ENCODE measurements at places on chromosomes 3 and 15.

GRCh38 chr3:64028754-64029153, 5.5 kb upstream of the PSMD6 start:
- no peak for DNase-seq

- DNase-seq, result no peak
Measured at GRCh38 chr3:126448893-126449180, 26.9 kb downstream of the ZXDC start.

DNA sequence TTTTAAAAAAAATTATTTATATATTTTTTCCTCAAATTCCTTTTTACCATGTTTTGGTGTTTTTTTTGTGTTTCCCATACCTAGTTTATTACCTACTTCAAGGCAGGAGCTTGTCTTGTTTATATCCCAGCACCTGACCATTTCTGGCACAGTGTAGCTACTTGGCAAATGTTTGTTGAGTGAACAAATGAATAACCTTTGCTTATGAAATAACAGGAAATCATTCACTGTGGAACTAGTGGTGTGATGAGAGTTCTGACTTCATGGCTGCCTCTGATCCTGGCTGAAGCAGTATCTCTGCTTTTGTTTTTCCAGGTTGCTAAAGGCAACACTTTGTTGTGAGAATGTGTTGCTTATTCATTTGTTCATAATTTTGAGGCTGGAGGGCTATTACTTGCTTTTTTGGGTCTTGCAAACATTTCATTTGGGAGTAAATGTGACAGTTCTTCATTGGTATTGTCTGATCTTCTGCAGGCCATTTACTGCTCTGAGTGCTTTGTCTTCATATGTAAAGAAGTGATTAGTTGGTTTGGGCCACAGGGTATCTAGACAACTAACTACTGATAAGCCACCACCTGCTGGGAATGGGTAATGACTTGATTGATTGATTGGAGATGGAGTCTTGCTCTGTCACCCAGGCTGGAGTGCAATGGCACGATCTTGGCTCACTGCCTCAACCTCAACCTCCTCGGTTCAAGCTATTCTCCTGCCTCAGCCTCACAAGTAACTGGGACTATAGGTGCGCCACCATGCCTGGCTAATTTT, 5.7 kb downstream of the RAD54L2 start:
- DNase-seq, result no peak

- DNase-seq, result no peak
Measured at GRCh38 chr3:117184574-117184973, 475.0 kb downstream of the TUSC7 start.

DNA sequence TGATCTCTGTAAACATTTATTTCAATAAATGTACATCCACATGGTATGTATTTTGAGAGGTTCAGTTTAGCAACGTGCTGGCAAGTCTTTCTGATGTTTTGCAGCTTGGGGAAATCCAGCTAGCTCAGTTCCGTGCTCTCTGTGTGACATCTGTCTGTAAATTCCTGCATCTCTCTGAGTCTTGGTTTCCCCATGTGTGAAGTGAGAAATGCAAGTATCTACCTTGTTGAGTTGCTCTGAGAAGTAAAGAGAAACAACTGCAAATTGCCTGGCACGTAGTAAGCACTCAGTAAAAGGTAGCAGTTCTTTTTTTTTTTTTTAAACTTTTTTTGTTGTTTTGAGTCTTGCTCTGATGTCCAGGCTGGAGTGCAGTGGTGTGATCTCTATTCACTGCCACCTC, 30.2 kb upstream of the MORF4L1 start:
- no peak for DNase-seq

DNA sequence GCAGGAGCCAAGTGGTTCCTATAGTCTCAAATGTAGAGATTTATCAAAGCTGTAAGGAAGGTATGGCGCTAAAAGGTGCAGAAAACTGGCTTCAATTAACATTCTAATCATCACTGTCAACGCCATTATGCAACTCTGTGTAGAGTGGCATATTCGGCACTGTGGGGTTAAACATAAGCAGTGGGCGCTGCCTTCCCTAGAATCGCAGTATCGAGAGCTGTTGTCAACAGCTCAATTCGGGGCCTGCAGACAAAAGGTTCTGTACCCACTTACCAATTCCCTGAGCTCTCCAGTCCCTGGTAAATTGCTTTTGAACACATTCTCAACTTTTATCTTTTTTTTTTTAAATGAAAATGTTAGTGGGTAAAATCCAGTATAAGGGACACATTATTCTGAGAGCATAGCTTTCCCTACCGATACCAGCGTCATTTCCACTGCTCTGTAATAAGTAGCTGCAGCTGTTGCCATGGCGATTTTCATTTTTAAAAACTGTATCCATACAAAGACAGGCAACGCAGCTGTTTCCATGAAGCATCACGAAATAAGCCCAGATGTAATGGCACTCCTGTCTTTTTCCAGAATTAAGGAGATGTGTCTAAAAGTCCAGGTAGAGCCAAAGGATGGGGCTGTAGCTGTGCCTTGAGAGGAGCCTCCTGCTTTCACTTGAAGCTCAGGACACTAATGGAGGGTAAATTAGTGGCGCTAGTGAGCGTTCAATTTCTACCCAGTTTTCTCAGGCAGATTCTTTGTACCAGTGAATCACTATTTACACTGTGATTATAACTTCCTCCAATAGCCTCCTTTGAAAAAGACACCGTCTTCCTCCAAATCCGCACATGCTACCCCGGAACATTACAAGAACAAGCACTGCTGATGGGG, 250.3 kb downstream of the SLC9A9 start:
- DNase-seq, result no peak

DNA sequence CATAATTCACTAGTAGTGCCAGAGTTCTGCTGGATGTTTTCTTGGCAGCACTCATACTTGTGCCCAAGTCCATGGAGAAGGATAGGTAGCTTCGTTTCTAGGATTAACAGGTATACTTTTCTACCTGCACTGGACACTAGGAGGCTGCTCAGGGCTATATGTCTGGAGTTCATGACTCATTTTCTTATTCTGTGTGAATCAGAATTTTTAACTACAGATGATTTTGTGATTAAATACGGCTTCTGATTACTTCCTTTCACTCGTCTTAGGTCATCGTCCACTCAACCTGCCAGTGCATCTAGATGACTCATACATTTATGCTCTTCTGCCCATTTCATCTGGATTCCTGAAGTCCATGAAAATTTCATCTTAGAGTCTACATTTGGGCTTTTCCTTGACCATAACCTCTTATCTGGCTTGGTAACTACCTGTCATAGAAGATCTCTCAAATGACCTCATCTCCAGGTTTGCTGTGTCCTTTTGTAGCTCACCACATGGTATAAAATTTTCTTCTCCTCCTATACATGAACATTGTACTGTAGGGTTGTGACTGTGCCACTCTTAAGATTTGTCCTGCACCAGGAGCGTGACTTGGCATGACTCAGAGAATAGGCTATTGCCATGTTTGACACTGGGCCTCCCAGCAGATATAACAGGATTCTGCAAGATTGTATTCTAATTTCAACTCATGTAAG, 66.7 kb upstream of the GCSAM start:
- no peak for DNase-seq

GRCh38 chr3:100104442-100104798, 9.9 kb downstream of the FILIP1L start:
- DNase-seq, result no peak

DNA sequence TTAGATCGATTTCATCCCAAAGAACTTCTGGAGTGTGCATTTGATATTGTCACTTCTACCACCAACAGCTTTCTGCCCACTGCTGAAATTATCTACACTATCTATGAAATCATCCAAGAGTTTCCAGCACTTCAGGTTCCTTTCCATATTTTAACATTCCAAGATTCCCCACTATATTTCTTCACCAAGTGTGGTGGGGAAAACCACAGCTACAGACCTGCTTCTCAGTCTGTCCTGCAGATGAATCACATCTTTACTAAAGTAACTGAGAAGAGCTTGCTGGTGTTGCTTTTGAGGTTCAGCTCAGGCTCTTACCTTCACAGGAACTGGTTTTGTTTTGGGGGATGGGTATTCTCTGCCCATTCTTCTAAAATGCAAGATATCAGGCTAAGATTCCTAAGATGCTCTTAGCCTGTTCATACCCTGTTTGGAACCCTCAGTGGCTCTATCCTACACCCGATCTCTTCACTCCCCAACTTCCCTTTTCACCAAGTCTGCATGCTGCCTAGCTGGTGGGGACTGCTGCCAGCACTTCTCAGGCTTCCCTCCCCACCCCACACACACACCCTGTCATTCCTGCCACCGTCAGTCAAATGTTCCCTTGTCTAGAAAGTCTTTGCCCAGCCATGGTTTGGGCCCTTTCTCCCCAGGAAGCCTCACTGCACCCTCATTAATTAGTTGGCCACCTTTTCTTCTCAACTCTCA, 30.8 kb downstream of the SRP14 start:
- no peak for DNase-seq

- no peak for DNase-seq
Measured at GRCh38 chr3:133745981-133746711, at the start of gene TF. TF (plus strand) TSS chr3:133746393; CDS start chr3:133746441, 48 bp downstream.

- DNase-seq, result no peak
Measured at GRCh38 chr3:127171721-127172120, 21.2 kb upstream of the PRR23E start.

DNA sequence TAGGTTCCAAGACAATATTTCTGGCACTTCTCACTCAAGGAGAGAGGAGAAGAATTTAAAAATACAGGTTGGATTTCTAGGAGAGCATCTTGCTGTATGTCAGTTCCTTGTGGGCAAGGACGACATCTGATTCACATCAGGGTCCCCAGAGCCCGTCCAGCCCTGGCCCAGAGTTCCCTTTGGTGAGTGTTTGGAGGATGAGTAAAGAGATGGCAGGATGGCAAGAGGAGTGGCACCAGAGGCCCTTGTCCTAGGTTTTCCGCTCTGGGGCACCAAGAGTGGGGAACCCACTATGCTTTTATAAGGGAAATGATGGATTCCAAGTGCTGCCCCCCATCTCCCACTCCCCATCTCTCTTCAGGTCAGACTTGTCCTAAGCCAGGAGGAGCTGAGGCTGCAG, 181.8 kb downstream of the TBC1D2B start:
- DNase-seq, result no peak

DNA sequence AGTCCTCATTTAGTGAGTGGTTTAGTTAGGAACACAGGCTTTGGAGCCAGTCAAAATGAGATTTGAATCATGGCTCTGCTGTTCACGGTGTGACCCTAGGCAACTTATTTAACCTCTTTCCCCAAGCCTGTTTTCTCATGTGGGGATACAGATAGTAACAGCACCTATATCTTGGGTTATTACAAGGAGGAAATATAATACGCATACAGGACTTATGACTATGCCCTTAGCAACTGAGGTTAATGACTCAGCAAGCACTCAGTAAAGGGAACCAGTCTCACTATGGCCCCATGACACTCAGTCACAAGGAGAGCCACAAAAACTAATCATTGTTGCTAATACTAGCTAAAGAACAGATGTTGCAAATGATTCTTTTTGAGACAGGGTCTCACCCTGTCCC, 45.9 kb downstream of the SUMF1 start:
- no peak for DNase-seq

- no peak for DNase-seq
Measured at GRCh38 chr3:143418391-143418790, 298.8 kb downstream of the CHST2 start.

DNA sequence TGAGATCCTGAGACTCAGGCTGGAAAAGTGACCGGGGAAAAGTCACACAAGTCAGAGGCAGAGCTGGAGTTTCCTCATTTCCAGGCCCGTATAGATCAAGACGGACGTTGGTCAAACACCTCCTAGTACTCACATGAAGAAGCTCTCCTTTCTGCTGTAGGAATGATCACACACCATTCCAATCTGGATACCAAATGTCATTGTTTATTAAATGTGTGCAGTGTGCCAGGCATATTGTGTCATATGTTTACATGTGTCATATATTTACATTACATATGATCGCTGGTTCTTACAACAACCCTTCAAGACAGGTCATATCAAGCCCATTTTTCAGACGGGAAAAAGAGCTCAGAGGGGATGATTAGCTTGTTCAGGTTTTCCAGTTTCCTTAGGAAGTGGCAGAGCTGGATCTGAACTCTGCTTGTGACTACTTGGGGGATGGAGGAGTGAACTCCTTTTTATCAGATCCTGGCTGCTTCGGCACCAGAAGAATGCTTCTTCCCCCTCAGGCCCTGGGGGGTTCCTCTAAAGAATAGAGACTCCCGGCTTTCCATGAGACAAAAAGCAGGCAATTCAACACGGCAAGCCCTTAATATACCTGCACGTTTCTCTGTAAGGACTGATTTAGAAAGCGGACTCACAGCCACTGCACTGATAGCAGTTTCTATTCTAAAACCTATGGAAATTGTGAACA, 41.9 kb downstream of the FAM43A start:
- no peak for DNase-seq

GRCh38 chr3:78887547-78888011, 880.2 kb downstream of the ROBO1 start:
- DNase-seq, result no peak

GRCh38 chr3:158702815-158703481, 29.3 kb downstream of the RARRES1 start:
- DNase-seq, result no peak

GRCh38 chr3:194608981-194609380, 24.2 kb downstream of the TMEM44 start:
- no peak for DNase-seq

- no peak for DNase-seq
Measured at GRCh38 chr3:109728861-109729494, 391.6 kb upstream of the DPPA4 start.

DNA sequence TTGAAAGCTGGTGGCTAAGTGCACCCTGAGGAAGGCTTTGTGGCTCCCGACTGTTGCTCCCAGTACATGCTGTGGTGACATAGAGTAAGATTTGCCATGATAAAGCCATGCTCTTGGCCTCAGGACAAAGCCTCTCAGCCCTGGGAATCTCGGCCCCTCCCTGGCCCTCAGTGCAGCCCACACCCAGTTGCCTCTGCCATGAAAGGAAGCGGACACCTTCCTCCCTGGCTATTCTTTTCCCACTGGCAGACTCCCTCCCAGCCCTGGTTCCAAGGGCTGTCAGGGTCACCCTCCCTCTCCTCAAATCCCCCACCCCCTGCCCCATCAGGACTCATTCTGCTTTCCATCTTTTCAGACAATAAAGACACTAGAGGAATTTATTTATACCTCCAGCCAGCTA, 119.8 kb upstream of the NEO1 start:
- no peak for DNase-seq

- DNase-seq, result no peak
Measured at GRCh38 chr15:98924401-98925049, 83.1 kb downstream of the PGPEP1L start.

DNA sequence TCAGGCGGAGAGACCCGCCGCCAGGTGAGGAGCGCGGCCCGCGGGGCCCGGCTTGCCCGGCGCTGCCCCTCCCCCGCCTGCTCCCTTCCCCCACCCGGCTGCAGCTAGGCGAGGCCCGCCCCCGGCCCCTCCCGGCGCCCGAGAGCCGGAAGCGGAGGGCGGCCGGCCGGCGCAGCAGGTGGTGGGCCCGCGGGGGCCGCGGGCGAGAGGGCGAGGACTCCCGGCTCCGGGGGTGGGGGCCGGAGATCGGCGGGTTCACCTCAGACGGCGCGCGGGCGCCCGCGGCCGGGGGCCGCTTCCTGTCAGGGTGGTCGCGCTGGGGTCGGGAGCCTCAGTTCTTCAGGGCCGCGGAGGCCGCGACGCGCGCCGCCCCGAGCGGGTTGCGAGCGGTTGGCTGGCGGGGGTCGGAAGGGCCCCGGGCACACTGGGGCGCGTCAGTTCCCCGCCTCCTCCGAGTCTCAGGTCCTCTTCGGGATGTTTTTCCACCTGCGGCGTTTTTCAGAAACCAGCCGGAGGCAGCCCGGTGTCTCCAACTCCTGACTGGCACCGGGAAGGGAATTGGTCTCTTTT, 395 bp downstream of the ZFAND6 start:
- no peak for DNase-seq

Data from stimulated activated CD8-positive, alpha-beta memory T cell treated with anti-CD3 and anti-CD28 coated beads, Interleukin-7, amount 100 ng/mL, for 1 hour (primary cell).